ENCODE measurements at places on chromosomes 2 and 18.

DNA sequence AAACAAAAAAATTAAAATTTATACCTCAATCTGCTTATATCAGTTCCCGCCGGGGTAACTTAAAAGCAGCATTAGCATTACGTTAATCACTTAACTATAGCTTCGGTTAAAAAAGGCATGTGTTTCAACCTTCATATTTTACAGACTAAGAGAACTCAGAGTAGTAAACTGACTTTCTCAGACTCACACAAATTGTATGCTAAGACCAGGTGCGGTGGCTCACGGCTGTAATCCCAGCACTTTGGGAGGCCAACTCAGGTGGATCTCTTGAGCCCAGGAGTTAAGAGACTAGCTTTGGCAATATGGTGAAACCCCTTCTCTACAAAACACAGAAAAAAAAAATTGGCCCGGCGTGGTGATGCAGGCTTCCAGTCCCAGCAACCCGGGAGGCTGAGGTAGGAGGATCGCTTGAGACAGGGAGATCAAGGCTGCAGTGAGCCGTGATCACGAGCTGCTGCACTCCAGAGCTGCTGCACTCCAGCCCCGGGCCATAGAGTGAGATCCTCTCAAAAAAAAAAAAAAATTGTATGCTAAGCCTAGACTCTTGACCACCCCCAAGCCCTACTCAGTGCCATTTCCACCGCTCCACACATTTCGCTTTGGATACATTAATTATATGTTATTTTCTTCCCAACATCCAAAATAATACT, 2.4 kb downstream of the HNRNPLL start:
- DNase-seq = no peak

DNA sequence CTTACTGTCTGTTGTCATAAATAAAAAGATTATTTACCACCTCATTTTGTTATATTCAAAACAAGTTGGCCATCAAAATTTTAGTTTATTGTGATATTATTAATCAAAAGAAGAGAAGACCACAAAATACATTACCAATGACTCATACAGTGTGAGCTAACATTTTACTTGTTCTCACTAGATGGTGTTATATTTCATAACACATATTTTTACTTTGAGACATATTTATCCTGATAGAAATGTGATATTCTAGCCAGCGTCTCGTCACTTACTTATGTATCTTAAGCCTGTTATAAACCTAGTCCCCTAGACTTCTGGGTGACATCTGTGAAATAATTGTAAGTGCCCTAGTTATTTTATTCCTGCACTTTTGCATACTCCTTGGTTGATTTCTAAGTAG, 263.2 kb downstream of the CDH7 start:
- DNase-seq = no peak

GRCh38 chr2:69720404-69720803, 21.5 kb upstream of the ANXA4 start:
- no peak for DNase-seq

GRCh38 chr2:219120082-219120481, 40.5 kb downstream of the NHEJ1 start:
- no peak for DNase-seq

DNA sequence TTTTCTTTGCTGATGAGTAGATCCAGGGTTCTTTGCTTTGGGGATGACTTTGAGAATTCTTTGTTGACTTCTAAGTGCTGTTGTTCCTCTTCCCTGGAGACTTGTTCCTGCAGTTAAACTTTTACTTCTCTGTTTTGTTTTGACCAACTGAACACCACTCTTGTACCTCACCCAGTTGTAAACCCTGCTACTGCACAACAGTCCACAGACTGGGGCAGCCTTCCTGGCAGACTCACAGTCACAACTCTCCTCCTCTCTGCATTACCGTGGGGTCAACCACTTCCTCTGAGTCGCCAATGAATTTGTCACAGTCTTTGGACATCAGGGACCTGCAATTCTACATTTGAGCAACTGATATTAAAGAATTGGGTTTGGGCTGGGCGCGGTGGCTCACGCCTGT, 3.8 kb upstream of the SLC8A1 start:
- DNase-seq = no peak

GRCh38 chr2:44949329-44950151, 8.0 kb downstream of the SIX3 start:
- no peak for DNase-seq

DNA sequence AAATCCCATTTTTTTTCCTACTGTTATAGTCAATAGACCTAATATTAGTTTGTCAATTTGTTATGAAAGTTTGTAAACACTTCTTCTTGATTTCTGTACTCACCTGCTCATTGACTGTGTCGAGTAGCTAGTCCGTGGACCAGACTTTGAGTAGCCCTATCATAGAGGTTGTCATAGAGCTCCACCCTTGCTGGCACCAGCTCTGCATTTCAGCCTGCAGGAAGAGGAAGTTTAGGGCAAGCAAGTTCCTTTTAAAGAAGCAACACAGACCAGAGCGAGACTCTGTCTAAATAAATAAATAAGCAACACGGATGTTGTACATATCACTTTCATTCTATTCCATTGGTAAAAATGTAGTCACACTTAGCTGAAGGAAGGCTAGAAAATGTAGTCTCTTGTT, 74.0 kb downstream of the MCFD2 start:
- no peak for DNase-seq

DNA sequence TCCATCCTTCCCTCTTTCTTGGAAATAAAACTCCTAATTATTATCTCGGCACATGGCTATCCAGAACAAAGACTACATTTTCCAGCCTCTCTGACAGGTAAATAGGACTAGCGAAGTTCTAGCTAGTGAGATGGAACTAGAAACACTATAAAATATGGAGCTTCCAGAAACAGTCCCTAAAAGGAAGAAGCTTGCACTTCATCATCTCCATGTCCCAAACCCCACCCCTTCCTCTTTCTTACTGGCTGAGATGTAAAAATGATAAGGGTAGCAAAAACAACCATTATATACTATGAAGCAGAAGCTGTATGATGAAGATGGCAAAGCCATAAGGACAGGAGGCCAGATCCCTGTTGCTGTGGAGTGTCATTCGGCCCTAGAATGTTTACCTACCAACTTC, 11.7 kb upstream of the ACTR2 start:
- DNase-seq = no peak

GRCh38 chr2:62152000-62152399, 43.9 kb upstream of the B3GNT2 start:
- DNase-seq = no peak

- DNase-seq = no peak
Measured at GRCh38 chr18:41069167-41069566, 885.9 kb upstream of the PIK3C3 start.

DNA sequence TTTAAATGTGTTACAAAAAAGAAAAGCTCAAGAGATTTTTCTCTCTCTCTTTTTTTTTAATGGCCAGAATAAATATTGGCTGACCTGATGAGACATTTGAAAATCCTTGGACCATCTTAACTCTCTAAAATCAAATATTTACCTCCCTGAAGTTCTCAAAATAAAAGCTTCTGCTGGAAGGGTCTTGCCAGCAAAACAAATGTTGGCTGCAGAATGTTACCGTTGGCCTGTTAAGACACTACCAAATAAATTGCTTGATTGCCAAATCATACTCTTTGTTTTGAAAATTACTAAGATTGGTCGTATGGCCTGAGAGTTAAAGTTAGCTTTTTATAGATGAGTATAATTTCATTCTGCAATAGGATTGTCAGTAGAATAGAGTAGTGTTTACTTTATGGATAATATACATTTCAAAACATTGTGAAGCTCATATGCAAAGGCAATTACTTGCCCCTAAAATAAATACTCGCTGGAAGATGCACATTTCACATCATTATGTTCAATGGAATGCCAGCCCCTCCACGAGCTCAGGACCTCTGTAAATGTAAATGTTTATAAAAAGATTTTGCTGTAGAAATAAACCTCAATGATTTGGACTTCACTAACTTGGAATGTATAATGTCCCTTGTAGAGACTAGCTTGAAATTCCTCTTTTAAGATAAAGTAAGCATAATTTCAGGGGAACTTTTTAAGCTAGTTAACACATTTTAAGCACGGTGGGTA, 193.4 kb downstream of the SOX11 start:
- DNase-seq = no peak

GRCh38 chr2:113976277-113976928, 86.5 kb downstream of the ACTR3 start:
- no peak for DNase-seq

All from omental fat pad (tissue), 4 donors.